ENCODE measurements at places on chromosomes 2 and 18.

DNA sequence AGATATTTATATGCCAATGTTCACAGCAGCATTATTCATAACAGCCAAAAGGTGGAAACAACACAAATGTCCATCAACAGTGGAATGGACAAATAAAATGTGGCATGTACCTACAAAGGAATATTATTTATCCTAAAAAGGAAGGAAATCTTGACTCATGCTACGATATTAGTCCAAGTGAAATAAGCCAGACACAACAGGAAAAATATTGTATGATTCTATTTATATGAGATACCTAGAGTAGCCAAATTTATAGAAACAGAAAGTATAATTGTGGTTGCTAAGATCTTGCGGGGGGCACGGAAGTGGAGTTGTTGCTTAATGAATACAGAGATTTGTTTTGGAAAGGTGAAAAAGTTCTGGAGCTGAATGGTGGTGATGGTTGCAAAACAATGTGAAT, 33.0 kb upstream of the CCDC150 start:
- DNase-seq: no peak

DNA sequence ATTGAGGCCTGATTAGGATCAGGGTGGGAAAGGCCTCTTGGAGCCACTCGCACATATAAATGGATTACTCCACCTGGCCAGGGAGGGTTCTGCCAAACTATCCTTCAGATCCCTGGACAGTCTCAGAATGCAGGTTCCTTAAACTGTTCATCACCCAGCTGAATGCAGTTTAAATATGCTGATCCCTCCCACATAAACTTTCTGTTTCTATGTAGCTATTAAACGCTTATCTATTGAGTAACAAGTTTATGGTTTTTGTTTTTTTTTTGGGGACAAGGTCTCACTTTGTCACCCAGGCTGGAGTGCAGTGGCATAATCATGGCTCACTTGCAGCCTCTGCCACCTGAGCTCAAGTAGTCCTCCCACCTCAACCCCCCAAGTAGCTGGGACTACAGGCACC, 1.9 kb downstream of the CAD start:
- no peak for DNase-seq

- DNase-seq: no peak
These were observed 30.6 kb downstream of the KLHL41 start for GRCh38 chr2:169540146-169540545.

DNA sequence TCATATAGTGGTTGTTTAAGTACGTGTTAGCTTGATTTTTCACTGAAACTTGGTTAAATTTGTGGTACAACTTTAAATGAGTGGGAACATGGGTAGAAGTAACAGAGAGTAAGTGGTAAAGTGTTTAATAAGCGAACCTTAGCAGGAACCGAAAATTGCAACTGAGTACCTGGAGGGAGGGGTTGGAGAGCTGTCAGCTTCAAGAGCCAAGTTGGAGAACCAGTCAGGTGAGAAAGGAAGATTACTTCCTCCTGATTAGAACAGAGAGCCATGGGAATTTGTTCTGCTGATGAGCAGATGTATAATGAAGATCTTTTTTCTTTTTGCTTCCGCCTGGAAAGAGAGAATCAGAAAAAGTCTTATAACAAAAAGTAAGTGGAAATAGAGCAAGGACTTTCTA, 158.4 kb upstream of the CDH7 start:
- DNase-seq: no peak

GRCh38 chr2:54642677-54643430, 80.6 kb upstream of the EML6 start:
- no peak for DNase-seq

GRCh38 chr2:226334981-226335720, 464.5 kb downstream of the IRS1 start:
- peak; percentile 42 for DNase-seq

- peak; percentile 56 for DNase-seq
These were observed 151.1 kb upstream of the SLC1A4 start for GRCh38 chr2:64837925-64838641.

DNA sequence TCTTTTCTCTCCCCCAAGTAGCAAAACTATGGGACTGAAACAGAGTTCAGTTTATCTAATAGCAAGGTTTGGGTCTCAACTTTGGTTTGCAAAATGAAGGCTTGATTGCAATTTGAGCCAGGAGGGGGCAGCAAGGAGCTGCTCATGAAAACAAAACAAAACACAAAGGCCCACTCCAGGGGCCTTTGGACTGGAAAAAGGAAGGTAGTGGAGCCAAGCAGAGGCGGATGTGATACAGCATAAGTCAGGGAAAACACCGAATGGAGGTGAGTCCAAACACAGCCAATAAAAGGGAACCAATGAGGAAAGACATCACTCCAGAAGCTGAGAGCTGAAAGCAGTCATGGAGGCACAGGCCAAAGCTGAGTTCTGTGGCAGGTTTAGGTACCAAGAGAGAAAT, 799.7 kb upstream of the ACVR2A start:
- DNase-seq: peak; percentile 50

DNA sequence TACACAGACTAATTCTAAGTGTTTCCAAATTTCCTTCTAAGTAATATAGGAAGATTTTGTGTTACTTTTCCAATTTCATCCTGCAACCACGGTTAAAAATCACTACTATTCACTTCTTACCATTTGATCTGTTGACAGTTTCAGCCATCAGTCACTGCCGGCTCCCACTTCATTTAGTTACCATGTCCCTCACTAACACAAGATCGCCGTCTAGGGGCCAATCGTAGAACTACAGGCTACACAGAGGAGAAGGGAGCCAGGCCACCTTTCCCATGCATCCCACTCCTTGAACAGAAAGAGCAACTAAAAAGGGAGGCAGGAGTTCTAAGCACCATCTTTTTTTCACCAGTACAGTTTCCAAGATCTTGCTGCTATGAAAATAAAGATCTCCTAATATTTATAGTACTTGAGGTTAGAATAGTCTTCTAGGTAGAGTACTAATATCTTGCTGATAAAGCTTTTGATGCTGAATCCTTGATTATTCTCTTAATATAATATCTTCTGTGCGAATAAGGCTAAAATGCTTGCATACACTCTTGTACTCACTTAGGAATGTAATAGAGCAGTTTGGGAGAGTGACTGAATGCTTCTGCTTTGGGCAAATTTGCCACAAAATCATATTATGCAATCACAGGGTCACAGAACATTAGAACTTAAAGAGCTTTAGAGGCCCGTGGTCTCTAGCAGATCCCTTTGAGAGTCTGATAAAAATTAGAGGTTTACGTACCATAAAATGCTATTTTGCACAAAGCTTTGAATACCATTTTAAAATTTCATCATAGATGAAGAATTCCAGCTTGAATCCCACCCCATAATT, 39.5 kb upstream of the CYP1B1 start:
- DNase-seq: peak; percentile 74

DNA sequence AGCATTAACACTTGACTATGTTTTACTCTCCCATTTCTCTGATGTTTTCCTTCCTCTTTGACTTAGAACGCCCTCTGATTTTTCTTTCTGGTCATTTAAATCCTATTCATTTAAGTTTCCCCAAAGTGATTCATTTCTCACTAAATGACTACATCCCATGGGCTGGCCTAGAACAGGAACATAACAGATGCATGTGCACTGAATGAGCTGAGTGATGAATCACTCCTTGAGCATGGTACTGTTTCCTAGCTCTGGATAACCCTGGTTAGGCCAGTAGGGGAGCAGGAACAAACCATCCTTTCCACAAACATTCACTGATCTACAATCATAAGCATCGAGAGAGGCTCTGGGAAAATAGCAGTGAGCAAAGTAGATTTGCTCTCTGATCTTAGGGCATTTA, 221.9 kb upstream of the SETBP1 start:
- peak; percentile 72 for DNase-seq

DNA sequence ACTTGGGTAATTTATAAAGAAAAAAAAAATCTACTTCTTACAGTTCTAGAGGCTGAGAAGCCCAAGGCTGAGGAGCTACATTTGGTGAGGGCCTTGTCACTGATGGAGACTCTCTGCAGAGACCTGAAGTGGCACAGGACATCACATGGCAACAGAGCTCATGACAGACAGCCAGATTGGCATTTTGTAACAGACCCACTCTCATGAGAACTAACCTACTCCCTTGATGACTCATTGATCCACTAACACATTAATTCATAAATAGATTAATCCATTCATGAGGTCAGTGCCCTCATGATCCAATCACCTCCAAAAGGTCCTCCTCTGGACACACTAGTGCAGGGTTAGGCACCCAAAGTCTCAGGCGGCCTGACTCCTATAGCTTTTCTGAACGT, 318.4 kb downstream of the GULP1 start:
- DNase-seq: peak; percentile 12

DNA sequence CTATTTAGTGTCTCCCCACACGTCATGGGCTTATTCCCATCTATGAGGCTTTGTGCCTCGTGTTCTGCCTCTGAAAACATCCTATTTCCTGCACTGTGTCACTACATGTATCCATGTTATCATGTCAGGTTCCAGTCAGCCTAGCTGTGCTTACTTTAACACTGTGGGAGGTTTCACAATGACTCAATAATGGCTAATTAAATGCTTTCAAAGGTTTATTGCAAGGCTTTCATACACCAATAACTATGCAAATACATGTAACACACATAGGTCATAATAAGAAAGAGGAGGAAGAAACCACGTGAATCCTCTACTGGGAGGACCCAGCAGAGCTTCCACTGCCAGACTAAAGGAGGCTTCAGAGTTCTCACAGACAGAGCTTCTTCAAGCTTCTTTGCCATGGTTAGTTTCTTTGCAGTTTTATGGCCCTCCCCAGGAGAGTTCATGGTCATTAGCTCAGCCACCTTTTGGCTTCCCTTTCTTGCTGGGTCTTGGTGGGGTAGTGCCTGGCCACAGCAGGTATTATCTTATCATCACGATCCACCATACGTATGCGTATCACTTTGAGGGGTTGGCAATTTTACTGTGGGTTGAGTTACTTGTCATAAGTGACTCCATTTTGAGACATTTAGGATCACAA, 5.1 kb upstream of the COLEC12 start:
- no peak for DNase-seq

DNA sequence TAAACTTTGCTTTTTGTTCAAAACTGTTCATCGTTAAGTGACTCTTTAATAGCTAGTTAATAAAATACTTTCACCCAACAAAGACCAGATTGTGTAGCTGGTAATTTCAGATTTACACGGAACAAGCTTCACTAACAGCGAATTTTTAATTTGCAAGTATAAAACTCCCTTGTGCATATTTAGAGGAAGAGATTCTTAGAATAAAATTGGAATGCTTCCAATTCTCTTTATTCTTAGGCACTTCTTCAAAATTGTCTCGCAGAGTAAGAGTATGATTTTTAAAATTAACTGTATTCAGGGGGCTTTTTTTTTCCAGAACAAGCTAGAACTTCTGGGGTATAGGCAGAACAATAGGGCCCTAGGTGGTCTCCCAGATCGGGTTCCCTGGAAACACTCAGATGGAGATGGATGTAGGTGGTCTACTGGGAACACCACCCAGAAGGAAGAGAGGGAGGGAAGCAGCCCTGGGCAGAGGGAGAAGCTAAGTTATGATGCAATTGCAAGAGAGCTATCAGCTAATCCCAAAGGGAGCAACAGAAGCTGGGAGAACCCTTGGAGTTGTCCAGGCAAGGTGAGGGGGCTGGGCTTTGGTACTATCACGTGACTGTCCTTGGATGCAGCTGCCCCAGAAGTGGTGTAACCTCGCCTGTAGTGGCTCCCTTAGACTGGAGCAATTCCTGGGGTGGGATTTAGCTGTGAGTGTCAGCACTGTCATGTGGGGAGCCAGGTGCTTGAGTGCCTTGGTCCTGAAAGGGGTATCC, 151.7 kb upstream of the ASB18 start:
- no peak for DNase-seq

GRCh38 chr2:217643789-217644301, 358.9 kb downstream of the TNS1 start:
- no peak for DNase-seq

DNA sequence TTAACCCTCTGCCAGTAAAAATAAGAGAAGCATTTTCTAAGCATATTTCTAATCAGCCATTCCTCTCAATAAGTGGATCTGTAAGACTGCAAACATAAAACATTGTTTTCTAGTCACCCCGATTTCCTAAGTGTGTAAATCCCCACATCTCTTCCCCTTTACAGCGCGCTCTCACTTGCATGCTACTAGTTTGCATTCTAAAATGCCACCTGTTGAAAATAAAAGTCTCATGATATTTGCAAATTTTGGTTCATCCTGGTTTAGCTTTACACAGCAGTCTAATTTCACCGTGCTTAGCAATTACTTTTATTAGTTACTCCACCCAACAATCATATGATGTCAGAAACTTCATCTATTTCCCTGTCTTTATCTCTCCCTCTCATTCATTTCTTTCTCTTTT, 1230.7 kb upstream of the ZEB2 start:
- DNase-seq: no peak

DNA sequence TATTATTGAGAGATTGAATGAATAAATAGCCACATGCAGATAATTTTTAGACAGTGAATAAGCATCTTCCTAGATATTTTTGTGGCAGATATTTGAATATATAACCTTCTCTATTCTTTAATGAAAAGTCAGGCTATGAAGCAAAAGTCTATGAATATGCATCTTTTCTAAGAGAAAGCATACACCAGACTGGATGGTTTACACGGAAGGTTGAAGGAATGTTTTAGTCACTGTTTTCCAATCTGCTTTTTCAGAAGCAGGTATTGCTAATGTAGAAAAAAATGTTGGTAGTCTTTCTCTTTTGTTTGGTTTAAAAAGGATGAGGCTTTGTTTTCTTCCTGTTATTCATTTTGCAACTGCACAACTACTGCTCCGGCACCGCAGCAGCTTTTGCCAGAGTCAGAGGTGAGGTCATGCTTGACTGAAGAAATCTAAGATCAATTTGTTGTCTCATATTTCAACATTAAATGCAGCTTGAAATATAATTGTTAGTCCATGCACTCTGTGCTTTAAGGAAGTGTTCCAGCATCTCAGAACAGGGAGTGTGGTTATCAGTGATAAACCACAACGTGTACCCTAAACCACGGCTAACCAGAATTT, 1540.8 kb upstream of the PIK3C3 start:
- DNase-seq: peak; percentile 4

GRCh38 chr18:37584217-37584616, 18.6 kb upstream of the CELF4 start:
- DNase-seq: no peak

DNA sequence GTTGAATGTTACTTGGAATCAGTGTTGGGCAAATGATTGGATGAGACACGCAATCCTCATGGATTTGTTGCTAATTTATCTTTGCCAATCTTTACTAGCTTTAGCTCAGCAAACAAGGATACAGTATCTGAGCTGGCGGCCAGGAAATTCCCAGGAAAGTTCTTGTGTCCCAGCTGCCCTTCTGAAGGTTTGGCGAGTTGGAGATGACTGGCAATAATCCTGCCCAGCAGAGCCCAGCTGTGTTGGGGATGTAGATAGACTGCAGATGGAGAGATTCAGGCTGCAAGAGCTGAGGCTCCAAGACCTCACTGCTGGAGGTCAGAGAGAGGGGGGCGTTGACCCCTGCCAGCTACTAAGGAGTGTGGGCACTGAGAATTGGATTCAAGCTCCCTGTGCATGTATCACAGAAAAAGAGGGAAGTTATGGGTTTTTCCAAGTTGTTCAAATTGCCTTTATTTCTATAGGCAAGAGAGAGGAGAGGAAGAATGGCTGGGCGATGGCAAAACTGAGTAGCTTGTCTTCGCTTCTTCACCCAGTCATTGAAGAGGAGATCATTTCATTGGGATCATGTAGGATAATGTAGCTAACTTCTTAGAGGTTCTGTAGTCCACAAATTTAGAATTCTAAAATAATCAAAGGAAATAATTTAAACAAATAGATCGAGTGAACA, 506.8 kb upstream of the LRATD1 start:
- DNase-seq: no peak

All from AG10803 (cell line).